ENCODE measurements at places on chromosomes 11 and 22. TPM values are rescaled to one million over a fixed set of nuclear protein-coding genes. Genes with fewer than 3 reads are reported as not detected.

DNA sequence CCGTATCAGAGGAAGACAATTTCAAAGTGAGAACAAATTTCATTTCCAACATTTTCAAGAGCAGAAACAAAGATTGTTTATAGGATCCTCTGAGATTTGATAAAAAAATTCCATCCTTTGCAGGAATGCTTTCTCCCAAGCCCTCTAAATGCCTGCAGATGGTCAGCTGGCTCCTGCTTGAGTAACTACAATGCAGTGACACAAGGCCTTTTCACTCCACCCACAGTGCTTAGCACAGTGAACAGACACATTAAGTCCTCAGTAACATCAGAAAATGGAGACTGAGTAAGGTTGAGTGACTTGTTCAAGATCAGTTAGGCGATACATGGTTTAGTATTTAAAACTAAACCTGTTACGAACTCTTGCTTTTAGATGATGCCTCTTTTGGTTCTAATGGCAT, 527.1 kb upstream of the CCDC90B start:
- DNase-seq = no peak

GRCh38 chr11:16494918-16495691, 138.8 kb upstream of the SOX6 start:
- no peak for DNase-seq

- DNase-seq = no peak
These were observed 5.4 kb downstream of the PDE2A start for GRCh38 chr11:72668629-72669347.

- no peak for DNase-seq
These were observed 128.9 kb downstream of the DBX1 start for GRCh38 chr11:20031155-20032001.

DNA sequence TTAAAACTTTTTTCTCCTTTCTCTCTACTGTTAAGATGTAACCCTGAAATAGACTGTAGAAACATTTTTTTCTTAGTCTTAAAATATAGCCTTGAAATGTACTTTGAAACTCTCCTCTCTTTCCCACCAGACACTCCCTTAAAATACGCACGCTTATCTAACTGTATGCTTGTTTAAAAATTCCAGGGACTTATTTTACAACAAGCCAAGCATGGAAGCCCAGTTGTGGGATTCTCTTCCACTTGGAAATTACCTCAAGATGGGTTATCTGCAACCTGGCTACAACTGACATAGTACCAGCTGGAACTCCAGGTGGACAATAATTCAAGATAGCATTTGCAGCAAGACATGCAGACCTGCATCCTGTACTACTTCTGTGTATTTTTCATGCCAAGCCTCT, 12.1 kb upstream of the CHORDC1 start:
- no peak for DNase-seq

DNA sequence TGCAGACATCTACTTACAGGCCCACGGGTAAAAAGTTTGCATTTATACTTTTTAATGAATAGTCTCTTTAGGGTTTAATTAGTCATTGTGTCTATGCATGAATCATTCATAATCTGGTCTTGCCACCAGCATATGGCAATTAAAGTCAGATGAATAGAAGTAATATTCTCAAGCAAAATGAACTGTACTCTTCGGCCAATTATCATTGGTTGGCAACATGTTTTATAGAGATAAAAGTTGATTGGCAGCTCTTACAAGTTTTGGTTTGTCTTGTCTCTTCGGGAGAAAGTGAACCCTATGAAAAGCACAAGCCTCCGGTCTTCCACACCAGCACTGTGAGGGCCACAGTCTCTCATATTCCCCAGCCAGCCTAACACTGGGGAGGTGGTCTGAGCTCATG, 97.8 kb downstream of the OSBP2 start:
- no peak for DNase-seq

DNA sequence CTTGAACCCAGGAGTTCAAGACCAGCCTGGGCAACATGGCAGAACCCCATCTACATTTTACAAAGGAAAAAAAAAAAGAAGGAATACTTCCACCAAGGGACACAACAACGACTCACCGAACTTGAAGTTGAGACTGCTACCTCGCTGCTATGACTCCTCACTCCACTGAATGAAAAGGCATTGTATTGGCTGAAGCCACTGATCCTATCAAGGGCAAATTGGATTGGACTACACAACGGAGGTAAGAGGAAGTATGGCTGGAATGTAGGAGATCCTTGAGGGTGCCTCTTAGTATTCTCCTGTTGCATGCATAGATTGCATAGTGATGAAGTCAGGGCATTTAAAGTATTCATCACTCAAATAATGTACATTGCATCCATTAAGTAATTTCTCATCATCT, 97.9 kb downstream of the CWF19L2 start:
- DNase-seq = no peak

GRCh38 chr22:45304971-45305370, 4.8 kb upstream of the FAM118A start:
- DNase-seq = no peak

DNA sequence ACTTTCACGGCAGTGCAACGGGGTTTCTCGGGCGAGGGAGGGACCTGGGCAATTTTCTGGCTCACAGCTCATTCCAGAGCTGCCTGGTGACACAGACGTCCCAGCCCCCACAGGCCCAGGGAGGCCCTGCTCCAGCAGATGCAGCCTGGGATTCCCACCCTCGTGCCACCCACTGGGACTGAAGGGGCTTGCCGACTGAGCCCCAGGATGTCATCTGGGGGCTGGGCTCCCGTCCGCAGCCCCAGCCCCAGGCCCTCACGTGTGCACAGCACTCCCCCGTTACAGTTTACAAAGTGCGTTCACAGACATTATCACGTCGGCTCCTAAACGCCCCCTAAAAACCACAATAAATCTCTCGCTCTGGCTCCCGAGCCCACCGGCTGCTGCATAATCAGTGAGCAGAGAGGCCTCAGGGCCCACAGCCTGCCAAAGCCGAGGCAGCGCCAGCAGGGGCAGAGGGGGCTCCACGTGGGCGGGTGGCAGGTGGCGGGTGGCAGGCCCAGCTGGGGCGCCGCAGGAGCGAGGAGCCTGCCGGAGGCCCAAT, 76.9 kb upstream of the TCF20 start:
- DNase-seq = no peak

GRCh38 chr11:69538854-69539253, 57.4 kb downstream of the LINC01488 start:
- DNase-seq = no peak

DNA sequence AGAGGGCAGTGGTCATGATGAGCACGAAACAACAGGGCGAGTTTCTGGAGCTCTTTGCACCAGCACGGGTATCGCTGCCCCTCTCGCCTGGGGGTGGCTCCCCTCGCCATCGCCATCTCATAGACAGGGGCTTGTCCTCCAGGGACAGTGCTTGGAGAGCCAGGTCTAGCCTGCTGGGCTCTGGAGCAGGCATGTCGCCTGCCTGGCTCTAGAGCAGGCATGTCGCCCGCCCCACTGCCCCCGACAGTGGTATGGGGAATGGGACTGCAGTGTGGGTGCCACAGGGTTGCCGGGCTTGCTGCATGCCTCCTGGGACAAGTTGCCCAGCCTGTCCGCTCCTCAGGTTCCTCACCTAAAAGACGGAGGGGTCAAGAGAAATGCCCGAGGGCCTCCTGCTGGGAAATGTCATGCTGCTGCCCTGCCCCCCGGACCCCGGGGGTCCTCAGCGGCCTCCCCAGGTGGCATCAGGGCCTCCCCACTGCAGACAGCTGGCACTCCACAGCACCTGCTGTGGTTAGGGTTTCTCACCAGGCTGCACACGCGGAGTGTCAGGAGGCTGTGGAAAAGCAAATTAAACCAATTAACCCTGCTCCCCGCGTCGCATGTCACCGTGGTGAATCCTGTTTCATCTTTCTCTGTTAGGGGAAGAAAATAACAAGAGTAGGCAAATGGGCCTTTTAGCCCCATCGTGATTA, 403.0 kb downstream of the TBC1D22A start:
- no peak for DNase-seq

DNA sequence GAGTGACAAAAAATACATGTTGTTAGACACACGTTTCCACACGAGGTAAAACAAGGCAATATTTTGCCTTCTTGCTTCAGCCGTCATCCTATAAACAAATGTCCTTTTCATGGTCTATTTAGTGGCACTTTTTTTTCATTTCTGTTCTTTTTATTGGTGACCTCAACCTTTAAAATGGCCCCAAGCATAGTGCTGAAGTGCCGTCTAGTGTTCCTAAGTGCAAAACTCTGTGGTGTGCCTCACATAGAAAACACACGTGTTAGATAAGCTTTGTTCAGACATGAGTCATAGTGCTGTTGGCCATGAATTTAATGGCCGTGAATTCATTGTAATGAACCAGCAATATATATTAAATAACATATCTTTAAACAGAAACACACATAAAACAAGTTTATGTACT, 15.6 kb downstream of the OVCH2 start:
- no peak for DNase-seq

GRCh38 chr11:76734456-76735420, 48.4 kb upstream of the TSKU start:
- DNase-seq = no peak

- DNase-seq = no peak
These were observed 15.4 kb upstream of the ST14 start for GRCh38 chr11:130144141-130144540.

- DNase-seq = no peak
These were observed 8.4 kb downstream of the MIAT start for GRCh38 chr22:26665813-26666231.

DNA sequence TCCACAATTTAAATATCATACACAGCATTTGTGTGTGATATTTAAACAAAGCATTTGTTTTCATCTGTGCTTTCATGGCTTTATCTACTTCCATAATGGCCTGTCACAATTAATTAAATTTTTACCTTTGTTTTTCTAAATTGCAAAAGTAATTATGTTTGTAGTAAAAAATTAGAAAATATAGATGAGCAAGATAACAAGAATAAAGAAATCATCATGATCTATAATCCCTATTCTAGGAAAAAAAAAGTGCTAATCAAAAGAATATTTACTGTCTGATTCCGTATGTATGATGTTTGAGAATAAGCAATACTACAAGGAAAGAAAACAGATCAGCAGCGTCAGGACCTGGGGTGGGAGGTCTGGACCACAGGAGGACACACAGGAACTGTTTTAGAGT, 149.9 kb downstream of the NCAM1 start:
- no peak for DNase-seq

- peak; percentile 5 for DNase-seq
These were observed 59.2 kb upstream of the SHISAL1 start for GRCh38 chr22:44371741-44372525.

- no peak for DNase-seq
These were observed 545.9 kb downstream of the MIAT start for GRCh38 chr22:27203276-27203660.

The YPEL1 gene
- 8.3 TPM for total RNA-seq

The KRTAP5-10 gene
- total RNA-seq = not detected

The CENPM gene
- total RNA-seq = 0.47 TPM

The FAM181B gene
- 0.19 TPM for total RNA-seq

The RAG2 gene
- not detected for total RNA-seq

The TRPC6 gene
- 0.22 TPM for total RNA-seq

The TRAPPC4 gene
- total RNA-seq = 32.7 TPM

The PRAME gene
- not detected for total RNA-seq

The LDLRAD3 gene
- total RNA-seq = 1.0 TPM

Data from left ventricle myocardium inferior (tissue), 1 donor.